ENCODE measurements at places on chromosomes 13 and 19.

DNA sequence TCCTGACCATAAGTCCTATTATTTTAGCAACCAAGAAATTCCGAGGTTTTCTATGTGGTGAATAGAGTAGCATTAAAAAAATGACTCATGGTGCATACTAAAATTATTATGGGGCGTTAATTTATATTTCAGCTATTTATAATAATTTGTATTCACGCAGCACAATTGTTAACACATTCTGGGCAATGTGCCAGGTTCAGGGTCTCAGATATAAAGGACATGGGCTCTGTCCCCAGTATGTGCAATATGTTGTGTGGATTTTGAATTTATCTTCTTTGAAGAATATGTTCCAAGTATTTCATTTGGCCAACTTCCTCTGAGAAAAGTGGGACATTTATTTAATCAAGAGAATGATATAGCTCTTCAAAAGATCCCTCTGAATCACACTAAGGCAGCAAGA lies 1434.7 kb upstream of the PRR20A start:
- no peak for DNase-seq

DNA sequence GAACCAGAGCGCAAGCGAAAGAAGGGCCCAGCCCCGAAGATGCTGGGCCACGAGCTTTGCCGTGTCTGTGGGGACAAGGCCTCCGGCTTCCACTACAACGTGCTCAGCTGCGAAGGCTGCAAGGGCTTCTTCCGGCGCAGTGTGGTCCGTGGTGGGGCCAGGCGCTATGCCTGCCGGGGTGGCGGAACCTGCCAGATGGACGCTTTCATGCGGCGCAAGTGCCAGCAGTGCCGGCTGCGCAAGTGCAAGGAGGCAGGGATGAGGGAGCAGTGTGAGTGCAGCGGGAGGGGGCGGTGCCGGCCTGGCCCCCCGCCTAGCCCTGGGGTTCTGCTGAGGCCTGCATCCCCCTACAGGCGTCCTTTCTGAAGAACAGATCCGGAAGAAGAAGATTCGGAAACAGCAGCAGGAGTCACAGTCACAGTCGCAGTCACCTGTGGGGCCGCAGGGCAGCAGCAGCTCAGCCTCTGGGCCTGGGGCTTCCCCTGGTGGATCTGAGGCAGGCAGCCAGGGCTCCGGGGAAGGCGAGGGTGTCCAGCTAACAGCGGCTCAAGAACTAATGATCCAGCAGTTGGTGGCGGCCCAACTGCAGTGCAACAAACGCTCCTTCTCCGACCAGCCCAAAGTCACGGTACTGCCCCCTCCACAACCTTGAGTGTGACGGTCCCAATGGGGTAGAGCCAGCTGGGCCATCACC lies 2.1 kb downstream of the NR1H2 start:
- DNase-seq, result no peak

DNA sequence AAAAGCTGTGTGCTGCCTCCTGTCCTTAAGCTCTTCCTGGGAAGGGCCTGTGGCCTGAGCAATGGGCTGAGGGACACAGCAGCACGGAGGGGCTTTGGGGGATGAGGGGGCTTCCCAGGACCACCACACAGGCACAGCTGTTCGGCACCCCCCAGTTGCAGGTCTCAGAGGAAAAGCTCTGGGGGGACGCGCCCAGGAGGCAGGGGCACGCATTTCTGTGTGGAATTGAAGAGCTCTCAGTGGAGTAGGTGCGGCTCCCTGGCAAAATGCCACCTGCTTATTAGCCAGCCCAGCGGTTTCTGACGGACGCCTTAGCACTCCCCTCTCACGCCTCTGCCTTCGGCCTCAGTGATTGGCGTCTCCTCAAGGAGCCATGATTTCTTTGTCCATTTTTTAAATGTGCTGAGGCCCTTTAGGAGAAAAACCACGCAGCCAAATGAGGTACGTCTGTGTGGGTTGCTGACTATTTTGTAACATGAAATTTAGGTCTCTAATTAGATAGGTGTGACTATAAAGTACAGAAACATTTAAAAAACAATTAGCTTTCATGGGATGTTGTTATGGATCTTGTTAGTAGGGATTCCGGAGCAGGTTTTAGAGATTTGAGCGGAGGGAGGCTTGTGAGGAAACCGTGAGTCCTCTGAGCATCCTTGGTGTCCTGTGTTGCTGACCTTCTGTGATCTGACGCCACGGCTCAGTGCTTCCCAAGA lies 4.0 kb downstream of the MCF2L start:
- no peak for DNase-seq

GRCh38 chr13:113544071-113544891 lies 40.3 kb upstream of the TFDP1 start:
- DNase-seq, result no peak

DNA sequence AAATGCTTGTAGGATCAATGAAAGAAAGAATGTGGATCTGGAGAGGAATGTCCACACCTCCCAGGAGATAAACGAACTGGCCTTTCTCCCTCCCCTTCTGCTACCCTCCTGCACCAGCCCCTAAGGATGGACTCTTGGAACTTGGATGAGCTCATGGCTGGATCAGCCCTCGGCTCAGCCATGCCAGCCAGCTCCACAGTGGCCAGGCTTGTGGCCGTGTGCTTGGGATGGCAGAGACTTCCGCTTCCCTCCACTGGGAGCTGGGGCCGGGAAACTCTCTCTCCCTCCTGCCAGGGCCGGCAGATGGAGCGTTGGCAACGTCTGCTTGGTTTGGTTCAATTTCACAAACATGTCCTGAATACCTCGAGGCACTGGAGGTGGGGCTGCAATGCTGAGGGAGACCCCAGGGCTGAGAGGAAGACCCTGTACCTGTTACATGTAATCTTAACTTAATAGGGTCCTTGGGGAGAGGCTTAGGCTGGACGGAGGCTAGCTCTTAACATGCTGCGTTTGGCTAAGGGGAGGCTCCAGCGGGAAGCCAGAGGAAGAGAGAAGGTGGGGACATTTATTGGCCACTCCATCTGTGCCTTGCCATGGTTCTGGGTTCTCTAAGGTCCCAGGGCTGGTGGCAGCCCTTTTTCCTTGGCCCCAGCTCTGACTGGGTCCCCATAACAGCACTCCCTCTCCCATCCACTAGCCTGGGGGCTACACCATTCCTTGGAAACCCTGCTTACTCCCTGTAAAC lies 152.5 kb downstream of the IER2 start:
- DNase-seq, result no peak

DNA sequence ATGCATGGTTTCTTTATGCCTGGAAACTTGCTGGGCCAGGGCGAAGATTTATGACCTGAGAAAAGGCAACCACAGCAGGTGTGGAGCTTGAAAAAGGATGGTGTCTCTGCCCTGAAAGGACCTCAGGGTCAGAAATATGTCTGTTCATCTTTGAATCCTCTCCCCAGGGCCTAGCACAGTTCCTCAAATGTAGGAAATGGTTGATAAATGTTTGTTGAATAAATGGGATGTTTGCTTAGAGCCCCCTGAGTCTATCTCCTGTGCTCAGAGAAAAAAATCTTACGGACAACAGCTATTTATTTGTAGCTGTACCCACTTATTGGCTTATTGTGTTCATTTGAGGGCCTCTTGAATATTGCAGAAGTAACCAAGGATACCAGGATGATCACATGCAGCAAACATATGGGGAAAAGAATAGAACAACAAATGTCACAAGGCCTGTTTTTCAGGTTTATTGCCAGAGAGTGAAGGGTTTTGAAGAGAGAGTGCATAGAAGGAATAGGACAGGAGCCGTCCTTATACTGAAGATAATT lies 114.5 kb downstream of the KLF5 start:
- no peak for DNase-seq

DNA sequence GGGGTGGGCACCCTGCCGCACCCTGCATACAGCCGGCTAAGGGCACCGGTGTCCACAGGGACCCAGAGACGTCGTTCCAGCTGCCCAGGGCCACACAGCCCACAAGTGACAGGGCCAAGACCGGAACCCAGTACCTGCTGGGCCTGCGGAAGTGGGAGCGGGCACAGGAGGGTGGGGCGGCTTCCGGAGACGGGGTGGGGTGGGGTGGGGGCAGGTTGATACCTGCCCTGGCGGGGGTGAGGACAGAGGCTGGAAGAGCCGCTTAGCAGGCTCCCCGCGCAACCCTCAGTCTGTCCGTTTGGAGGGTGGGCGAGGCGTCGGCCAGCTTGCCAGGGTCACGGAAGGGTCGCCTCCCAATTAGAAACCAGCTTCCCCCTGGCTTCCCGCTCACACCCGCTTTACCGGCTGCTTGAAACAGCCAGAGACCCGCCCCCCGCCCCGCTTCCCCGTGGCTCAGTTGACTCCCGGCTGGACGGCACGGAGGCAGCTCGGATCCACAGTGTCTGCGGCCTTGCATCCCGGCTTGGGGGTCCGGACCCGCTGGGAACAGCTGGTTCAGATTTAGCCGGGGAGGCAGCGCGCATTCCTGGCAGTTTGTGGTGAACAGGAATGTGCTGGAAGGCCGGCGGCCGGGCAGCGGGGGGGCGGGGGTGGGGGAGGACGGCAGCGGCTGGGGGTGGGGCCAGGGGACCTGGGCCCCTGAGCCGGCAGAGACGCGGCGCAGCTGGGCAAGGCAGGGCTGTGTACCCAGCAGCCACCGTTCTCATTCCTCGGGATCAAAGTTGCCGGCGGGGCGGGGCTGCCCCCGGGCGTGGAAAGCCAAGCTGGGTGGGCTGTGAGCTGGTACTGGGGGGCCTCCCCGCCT lies 1.9 kb downstream of the CNN2 start:
- peak; percentile 78 for DNase-seq

- peak; percentile 49 for DNase-seq
Measured at GRCh38 chr13:43933378-43933777, 53.7 kb downstream of the LACC1 start.

- DNase-seq, result no peak
Measured at GRCh38 chr13:109761695-109762094, 24.7 kb downstream of the IRS2 start.

GRCh38 chr19:9823816-9824215 lies 3.9 kb upstream of the UBL5 start:
- DNase-seq, result no peak

DNA sequence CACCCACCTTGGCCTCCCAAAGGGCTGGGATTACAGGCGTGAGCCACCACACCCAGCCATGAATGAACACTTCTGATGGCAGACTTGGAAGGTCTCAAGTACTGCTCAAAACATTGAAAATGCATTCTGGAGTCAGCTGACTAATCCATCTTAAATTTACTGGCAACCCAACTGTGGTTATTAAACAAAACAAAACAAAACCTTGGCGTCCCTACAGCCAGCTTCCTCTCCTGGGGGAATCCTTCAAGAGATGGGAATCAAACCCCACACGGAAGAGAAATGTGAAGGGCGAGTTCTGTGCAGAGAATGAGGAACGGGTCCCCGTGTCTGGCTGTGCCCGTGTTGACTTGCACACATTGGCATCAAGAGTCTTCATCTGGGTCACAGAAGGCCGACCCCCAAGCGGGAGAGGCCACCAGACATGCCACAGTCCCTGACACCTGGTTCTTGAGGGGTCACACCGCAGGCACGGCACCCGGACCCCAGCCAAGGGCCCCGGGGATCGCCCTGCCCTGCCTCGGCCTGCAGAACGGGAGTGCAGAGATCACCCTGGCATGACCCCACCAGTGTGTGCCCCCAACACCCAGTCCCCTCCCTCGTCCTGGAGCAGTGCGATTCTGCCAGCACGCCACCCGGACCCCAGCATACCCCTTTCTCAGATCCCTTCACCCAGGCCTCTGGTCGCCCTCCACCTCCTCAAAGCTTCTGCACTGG lies 3.2 kb downstream of the MAP2K2 start:
- DNase-seq, result no peak

DNA sequence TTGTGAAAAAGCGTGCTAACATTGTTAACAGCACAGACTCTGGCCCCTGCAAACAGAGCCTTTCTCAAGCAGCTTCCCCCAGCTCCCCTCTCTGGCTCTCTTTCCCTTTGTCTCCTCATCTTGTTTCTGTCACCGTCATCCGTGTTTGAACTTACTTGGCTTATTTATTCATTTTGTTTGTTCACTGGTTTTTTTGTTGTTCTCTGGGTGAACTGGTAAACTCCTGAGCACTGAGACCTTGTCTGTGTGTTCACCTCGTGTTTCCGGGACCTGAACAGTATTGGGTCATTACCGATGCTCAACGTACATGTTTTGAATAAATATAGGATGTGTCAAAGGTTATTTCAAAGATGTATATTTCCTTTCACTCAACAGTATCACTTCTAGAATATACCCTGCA lies 92.4 kb upstream of the USP29 start:
- DNase-seq, result no peak

DNA sequence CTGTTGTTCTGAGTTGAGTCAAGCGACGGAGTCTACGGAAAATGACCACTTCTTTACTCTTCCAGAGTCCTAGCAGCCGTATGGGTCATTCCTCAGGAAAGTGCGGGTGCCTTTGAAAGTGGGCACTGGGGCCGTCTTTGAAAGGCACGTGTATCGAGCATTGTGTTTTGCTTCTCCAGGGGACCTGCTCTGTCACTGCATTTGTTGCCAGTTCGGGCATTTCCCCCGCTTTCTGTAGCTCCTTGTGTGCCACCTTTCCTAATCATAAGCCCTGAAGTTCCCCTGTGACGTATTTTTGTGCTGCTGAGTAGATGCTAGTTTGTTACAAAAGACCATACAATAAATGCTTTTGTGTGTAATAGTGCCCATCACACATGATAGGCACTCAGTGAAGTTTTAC lies 24.4 kb downstream of the SPATA13 start:
- no peak for DNase-seq

DNA sequence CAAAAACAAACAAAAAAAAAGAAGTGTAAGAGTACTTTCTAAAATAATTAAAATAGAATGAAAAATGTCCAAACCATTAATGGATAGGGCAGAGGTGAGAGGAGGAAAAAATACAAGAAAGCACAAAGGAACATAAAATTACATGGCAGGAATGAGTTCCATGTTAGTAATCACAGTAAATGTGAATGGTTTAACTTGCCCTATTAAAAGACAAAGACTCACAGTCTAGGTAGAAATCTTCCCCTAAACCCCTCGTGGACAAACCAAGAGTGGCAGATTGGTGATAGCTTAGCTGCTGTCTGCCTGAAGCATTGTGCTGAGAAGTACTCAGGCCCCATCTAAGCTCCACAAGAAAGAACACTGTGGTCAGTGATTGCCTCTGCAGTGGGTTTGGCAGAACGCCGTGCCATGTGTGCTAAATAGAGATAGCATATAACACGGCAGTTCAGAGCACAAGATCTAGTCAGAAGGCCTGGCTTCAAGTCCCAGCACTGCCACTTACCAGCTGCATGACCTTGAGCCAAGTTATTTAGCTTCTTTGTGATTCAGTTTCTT lies 103.5 kb downstream of the DPF1 start:
- DNase-seq, result no peak

DNA sequence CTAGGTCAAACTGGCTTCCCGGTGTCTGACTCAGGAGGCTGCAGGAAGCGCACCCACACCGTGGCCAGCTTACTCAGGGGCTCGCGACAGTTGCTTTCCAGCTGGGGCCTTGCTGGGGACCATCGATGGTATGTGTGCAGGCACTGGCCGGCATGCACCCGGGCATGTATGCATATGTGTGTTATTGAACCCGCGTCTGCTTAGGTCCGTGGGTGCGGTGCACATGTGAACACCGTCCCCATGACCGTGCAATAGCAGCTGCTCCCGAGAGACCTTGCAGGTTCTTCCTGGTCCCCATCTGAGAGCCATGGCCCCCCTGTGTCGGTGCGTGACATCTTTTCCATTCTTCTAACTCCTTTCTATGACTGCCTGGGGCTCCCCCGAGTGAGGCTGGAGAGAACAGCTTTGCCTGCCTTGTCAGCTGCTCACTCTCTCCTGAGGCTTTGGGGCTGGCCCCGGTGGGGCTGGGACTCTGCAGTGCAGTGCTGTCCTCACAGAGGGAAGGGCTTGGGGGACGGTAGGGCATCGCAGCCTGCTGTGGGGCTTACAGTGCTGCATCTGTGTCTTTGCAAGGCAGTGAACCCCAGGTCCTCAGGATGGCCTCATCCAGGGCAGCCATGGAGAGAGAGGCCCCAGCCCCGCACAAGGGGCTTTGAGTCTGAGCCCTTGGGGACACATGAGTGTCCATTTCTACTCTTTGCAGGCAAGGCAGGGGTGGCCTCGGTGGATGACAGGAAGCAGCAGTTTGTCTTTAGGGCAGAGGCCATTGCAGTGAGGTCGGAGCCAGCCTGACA lies 65.1 kb downstream of the CHST8 start:
- no peak for DNase-seq

Measured in GM20000 (cell line).